ENCODE measurements at places on chromosomes 16 and 17.

DNA sequence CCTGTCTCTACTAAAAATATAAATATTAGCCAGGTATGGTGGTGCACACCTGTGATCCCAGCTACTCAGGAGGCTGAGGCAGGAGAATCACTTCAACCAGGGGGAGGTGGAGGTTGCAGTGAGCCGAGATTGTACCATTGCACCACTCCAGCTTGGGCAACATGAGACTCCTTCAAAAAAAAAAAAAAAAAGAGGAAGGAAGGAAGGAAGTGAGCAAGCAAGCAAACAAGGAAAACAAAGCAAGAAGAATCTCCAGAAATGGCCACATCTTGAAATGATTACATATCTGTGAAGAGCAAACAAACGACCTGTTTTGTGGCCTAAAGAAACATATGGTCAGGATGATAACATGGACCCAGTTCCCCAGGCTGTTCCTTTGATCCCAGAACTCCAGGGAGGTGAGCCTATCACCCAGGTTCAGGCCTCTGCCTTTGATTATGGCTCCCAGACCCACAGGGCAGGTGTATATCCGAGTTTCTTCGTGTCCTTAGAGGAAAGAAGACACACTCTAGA lies 8.9 kb downstream of the ACOX1 start:
- no peak for DNase-seq

- no peak for DNase-seq
Measured at GRCh38 chr17:42844761-42845555, 578 bp downstream of the AOC2 start.

DNA sequence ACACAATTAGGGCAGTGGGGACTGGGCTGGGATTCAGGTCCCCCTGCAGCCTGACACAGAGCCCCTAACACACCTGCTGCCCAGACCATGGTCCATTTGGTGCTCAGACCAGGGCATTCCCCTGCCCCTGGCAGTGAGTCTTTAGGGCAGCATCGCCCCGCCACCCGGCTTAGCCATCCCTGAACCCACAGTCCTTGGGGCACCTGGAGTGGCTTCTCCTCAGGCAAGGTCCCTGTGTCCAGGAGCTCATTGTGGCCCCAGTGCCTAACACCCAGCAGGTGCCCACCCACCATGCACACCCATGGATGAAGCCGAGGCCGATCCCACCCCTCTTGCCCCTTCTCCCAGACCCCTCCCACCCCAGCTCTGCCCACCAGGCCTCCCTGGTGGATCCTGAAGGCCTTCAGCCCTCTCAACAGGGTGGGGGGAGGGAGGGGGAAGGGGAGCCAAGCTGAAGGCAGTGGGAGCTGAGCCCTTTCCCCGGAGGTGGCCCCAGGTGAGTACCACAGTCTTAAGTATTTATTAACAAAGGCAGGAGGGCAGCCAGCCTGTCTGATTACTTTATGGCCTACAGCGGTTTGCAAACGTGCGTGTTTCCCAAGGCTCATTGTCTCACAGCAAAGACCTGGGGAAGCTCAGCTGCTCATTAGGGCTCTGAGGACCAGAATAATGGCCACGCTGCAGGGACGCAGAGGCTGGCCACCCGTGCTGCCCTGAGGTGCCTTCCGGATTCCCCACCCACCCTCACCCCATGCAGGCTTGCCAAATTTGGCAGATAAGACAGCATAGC lies 38.5 kb downstream of the RBFOX3 start:
- DNase-seq: no peak

DNA sequence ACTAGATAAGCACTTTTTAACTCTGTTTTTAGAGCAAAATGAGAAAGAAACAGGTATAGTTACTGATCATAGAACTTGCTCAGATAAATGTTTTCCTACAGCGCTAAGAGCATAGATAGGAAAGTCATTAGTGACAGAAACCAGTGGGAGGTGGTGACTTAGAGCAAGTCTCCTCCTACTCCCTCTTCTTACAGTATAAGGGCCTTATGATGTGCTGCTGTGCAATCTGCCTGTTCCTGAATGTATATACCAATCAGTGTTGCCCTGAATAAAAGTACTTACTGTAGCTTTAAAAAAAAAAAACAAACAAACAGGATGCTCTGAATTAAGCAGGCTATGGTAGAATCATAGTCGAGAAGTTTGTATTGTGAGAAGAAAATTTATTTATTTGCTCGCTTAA lies 23.3 kb upstream of the RASL10B start:
- DNase-seq: no peak

GRCh38 chr16:75483222-75483621 lies 12.0 kb downstream of the CHST6 start:
- DNase-seq: no peak

- DNase-seq: peak; percentile 56
Measured at GRCh38 chr17:28547623-28548416, 4.6 kb downstream of the UNC119 start.

GRCh38 chr16:79154086-79154485 lies 446.5 kb downstream of the MAF start:
- DNase-seq: no peak

DNA sequence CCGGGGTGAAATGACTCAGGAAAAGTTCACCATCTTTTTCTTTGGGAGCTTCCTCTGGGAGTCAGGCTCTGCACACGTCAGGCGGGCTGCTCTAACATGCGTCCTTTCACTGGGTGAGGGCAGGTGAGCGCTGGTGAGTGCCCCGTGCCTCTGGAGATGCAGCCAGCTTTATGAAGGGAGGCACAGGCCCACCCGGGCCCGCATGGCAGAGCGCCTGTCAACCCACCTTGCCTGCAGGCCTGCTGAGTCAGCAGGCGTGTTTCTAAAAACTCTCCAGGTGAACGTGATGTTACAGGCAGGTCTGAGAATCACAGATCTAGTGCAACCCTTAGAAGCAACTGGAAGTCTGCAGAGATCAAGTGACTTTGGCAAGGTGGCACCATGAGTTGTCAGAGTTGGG lies 18.4 kb downstream of the MAP1LC3B start:
- DNase-seq: no peak

DNA sequence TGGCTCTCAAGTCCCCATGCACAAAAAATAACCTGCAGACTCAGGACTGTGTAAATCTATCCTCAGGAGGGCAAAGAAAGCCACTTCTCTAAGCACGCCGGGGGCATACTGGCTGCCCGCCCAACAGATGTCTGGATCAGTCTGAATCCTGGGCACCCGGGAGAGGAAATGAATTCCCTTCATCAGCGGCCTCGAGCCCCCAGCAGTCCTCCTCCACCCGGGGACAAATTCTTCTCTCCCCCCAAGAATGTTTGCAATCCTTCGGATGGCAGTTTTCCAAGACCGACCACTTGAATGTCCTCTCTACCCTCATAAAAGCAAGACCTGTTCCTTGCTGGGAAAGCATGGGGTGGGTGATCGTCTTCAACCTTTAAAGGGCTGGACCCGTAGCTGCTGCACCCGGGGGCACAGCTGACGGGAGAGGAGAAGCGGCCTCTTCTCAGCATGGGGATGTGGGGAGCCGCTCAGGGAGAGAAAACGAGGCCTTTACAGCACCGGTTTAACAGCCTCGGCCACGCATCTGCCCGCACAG lies 9.4 kb upstream of the MAP2K3 start:
- no peak for DNase-seq

DNA sequence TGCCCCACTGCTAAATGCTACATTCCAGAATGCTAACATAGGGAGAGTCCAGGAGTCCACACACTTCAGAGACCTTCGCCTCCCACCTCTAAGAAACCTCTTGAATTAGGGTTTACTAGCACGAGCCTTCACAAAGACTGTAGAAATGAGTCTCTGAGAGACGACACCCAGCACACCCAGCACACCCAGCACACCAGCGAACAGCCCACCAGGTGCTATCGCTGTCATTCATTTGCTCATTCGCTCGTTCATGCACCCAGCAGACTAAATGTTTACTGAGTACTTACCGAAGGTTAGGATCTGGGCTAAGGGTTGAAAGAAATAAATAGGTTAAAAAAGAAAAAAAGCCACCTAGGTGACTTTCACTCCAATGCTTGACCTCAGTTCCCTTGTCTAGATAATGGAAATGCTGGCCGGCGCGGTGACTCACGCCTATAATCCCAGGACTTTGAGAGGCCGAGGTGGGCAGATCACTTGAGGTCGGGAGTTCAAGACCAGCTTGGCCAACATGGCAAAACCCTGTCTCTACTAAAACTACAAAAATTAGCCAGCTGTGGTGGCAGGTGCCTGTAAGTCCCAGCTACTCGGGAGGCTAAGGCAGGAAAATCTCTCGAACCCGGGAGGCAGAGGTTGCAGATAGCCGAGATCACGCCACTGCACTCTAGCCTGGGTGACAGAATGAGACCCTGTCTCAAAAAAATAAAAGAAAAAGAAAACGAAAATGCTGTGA lies 100.8 kb downstream of the ADCY9 start:
- no peak for DNase-seq

DNA sequence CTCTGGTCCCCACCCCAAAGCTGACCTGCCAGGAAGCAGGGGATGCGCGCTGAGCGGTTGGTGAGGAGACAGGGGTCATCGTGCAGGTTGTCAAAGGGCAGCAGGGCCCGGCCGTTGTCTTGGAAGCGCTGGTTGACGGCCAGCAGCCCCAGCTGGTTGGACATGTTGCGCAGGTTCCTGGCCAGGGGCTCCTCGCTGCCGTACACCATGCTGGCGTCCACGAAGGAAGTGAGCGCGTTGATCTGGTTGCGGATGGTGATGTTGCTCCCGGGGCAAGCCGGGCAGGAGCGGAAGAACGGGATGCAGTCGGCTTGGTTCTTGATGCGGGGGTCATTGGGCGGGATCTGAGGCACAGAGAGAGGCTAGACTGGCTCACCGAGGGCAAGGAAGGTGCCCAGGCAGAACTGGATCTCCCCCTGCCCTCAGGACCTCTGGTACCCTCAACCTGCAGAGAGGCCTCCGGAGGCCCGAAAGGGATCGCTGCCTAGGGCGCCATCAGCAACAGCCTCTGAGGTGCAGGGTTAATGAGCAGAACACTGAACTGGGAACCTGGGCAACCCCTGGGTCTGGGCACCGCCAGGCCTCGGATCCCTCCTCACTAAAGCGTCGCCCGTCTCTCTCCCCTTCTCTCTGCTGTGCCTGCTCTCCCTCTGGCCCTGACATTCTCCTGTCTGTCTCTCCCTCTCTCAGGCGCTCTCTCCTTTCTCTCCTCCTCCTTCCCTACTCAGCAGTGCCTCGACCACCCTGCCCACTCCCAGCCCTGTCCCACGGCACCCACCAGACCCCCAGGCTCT lies 2.7 kb downstream of the MPO start:
- no peak for DNase-seq

DNA sequence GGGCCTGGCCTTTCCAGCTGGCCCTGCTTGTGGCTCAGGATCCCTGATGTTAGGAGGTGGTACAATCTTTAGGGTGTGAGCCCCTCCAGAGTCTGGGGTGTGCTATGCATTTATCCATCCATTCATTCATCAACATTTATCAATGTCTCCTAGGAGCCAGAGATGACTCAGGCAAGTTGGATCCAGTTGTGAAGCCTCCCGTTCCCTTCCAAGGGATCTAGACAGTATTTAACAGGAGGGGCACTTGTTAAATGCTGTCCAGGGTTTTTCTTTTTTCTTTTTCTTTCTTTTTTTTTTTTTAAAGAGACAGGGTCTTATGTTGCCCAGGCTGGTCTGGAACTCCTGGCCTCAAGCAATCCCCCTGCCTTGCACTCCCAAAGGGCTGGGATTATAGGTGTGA lies 42.0 kb upstream of the SMPD3 start:
- no peak for DNase-seq

DNA sequence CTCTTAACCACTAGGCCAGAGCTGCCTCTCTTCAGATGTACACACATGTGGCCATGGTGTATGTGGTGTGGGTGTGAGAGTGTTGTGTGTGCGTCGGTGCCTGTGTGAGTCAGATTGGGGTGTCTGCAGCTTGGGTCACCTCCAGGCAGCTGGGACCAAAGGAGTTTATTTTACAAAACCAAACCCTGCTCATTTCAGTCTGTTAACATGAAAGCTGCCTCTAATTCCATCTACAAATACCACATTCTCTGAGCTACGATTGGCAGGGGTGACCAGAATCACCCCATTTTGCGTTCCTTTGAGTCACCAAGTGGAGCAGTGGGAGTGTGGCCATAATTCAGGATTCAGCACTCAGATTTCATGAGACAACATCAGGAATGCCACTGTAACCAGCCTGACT lies 105.3 kb downstream of the IRX5 start:
- no peak for DNase-seq

DNA sequence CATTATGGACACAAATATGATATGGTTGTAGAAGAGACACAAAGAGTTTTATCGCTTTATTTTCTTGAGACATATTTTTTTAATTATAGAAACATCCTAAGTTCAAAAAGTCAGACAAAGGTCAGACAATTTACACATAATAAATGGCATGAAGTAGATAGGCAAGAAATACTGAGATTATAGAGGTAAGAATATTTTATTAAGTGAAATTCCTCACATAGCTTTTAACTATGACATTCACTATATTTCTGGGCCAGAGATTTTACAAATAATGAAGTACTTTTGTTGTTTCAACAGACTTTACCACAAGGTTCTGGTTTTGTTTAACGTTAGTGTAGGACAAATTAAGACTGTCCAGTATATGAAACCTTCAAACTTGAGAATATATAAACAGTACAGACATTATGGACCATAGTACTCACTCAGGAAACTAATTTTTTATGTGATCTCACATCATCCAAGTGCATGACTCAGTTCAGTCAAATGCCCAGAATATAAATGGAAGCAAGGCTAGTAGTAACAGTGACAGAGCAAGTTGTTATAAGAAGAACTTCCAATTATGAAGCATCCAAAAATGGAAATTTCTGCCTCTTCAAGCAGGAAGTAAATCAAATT lies 394.8 kb downstream of the KCNJ2 start:
- no peak for DNase-seq

DNA sequence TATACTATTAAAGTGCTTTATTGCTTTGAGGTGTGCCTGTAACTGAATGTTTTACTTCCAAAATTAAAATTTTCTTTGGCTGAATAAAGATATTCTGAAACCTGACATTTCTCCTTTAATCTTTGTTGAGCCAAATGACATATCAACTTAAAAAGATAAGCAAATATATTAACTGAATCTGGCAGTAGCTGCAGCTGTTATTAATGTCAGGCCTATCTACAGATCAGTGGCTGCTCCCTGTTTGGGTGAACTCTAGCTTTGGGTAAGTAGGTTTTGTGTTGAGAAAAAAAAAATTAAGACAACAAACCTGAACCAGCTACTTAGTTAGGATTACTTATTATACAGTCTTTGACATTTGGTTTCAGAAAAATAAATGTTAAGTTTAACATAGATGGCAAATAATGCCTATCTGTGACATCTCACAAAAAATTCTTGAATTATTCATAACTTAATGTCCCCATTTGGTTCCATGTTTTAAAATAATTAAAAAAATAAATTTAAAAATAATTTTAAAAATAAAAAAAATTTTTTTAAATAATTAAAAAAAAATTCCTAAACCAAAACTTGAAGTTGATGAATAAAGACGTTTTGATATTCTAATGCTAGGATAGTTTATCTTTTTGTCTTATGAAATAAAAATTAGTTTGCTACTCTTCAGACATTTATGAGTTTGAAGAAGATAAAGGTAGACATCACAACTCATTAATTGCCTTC lies 19.8 kb downstream of the CPD start:
- no peak for DNase-seq

Measured in amygdala (tissue), 56 donors.